ENCODE measurements at places on chromosomes 11 and 22. TPM values are rescaled to one million over a fixed set of nuclear protein-coding genes. Genes with fewer than 3 reads are reported as not detected.

The LRRC74B gene
- total RNA-seq, result not detected

The TSPAN32 gene
- total RNA-seq, result not detected

The CLMP gene
- 26.6 TPM for total RNA-seq

The PEX16 gene
- total RNA-seq, result 16.0 TPM

The OR51B4 gene
- not detected for total RNA-seq

The TMEM151A gene
- total RNA-seq, result 3.6 TPM

The FOLR3 gene
- total RNA-seq, result 0.22 TPM

The ELFN2 gene
- total RNA-seq, result 6.0 TPM

The MUC5AC gene
- 1.8 TPM for total RNA-seq

The FZD4 gene
- total RNA-seq, result 1.2 TPM

The SIAE gene
- 15.8 TPM for total RNA-seq

The RTL10 gene
- total RNA-seq, result 7.8 TPM

The MRPL48 gene
- 46.9 TPM for total RNA-seq

The MMP1 gene
- total RNA-seq, result 0.74 TPM

The OR8G5 gene
- not detected for total RNA-seq

The MS4A12 gene
- total RNA-seq, result not detected

The OR2AT4 gene
- total RNA-seq, result not detected

The MIAT gene
- 0.25 TPM for total RNA-seq

The SYNGR1 gene
- 12.8 TPM for total RNA-seq

The C11orf87 gene
- 0.05 TPM for total RNA-seq

The IRAG1 gene
- total RNA-seq, result 0.06 TPM

The DNAJB7 gene
- not detected for total RNA-seq

Measured in A549 treated with Hydrocortisone at 1 μM for 4 hours (cell line).